ENCODE measurements at places on chromosomes 5 and 9.

- no peak for DNase-seq
Observed at GRCh38 chr5:31993165-31993961, 180.8 kb downstream of the GOLPH3 start.

DNA sequence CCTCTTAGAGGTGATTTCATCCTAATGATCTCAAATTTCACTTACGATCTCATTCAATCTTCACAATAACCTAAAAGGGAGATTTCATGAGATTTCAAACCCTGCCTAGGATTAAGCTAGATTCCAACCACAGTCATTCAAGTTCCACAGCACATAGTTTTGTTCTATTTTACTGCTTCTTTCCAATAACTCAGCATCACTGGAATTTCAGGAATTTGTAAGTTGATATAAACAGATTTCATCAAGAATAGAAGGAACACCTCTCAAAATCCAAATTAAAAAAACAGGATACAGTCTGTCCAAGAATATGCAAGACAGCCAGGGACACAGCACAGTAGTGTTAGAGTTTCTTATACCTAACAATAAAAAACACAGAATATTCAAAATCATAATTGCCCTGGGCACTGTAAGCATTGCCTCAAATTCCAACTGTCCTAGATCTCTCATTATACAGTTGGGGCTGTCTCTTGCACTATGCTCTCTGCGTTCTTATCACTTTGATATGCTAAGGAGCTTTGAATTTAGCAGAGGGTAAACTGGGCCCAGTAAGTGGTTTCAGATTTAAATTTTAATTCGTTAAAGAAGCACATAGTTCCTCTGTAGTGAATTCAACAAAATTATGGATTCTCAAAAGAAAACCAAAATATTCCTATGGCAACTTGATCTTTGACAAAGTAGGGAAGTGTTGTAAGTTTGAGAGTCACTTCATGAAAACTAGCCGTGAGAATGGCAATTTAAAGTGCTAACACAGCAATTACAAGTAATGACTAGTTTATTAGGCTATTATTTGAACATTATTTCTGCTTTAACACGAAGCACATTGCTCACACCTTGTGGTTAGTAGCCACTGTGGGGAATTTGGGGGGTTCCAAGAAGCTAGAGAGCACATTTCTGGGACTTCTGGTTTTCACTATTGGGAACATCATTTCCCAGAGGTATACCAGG lies 478.6 kb upstream of the C9orf72 start:
- DNase-seq = no peak

- DNase-seq = no peak
Observed at GRCh38 chr5:91224456-91224855, 158.7 kb downstream of the ARRDC3 start.

DNA sequence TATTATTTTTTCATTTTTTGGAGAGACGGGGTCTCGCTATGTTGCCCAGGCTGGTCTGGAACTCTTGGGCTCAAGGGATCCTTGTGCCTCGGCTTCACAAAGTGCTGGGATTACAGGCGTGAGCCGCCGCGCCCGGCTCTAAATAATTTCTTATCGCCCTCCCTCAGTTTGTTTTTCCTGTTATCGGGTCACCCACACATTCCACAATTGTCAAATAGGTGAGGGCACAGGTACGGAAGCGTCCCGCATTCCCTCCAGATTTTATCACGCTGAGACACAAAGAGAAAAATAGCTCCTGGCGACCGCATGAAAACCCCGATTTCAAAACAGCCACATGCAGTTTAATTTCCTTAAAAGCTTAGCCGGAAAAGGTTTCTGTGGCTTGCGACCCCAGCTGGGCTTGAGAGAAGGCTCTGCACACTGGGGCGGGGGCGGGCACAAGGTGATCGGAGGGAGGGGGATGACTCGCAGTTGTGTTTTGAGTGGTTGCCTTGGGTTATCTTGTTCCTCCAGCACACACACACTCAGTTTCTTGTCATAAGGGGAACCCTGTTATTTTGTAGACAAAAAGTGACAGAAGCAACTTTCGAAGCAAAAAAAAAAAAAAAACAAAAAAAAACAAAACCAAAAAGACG lies 717 bp upstream of the IQGAP2 start:
- DNase-seq = peak; percentile 64

GRCh38 chr9:112872019-112872418 lies 18.7 kb downstream of the SLC46A2 start:
- DNase-seq = no peak

DNA sequence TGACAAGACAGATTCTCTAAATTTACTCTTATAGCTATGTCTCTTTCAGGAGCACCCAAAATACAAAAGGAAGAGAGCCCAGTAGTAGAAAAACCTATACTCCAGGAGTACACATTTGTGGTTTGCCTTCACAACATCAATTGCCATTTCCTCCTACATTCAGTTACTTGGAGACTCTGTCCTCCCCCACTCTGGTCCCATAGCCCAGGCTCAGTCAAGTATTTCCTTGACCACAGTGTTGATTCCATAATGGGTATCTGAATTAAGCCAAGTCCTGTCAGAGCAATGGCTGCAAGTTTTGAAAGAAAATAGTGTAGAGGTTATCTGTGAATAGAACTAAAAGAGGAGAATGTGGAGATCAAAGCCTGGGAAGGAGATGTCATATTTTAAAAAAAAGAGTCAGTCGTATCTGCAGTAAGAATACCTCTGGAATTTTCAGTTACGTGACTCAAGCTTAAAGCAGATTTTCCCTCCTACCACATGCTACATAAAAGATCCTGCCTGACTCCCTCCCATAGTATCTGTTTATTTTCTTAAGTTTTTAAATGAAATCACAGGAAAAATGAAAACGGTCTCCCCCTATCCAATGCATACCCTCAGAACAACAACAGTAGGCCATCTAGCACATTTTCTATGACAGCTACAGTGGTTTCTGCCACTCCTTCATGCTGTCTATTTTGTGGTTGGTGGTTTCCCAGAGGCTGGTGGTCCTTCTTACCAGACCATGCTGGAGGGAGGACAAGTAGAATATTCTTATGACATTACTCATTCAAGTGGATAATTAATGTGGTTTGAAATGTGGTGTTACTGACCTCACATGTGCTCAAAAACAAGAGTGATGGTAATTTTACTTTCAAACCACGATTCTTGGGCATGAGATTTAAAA lies 249.7 kb upstream of the TMEM161B start:
- DNase-seq = no peak

GRCh38 chr5:31750215-31750614 lies 111.3 kb downstream of the PDZD2 start:
- no peak for DNase-seq

DNA sequence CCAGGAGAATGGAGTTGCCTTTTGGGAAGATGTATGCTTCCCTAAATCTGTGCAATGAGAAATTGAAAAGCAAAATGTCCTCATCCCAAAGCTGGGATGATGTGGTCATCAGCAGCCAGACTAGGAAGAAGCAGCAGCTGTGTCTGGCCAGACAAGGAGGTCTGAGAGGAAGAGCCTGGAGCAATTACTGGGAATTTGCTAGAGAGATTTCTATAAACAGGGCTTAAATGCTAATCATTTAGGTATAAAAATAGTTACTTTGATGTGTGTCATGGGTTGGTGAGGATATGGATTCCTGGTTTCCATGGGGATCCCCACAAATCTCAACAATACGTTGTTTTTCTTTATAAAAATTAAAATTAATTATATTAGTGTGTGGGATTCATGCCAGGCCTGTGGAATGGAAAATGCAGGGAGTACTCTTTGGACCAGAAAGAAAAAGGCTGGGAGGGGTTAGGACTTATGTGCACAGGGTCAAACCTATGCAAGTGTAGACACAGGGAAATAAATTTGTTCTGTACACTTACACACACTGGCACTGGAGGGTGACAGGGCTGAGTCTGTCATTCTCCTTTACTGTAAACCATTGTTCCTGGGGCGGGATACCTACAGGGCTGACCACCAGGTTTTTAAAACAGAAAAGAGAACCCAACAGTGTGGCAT lies 58.7 kb upstream of the TRPC7 start:
- no peak for DNase-seq

GRCh38 chr5:134738133-134738962 lies at the start of gene CAMLG:
Gene CAMLG, plus strand, starts transcription at chr5:134738548. Its CDS starts 73 bp downstream, at chr5:134738621.
- DNase-seq = peak; percentile 96

DNA sequence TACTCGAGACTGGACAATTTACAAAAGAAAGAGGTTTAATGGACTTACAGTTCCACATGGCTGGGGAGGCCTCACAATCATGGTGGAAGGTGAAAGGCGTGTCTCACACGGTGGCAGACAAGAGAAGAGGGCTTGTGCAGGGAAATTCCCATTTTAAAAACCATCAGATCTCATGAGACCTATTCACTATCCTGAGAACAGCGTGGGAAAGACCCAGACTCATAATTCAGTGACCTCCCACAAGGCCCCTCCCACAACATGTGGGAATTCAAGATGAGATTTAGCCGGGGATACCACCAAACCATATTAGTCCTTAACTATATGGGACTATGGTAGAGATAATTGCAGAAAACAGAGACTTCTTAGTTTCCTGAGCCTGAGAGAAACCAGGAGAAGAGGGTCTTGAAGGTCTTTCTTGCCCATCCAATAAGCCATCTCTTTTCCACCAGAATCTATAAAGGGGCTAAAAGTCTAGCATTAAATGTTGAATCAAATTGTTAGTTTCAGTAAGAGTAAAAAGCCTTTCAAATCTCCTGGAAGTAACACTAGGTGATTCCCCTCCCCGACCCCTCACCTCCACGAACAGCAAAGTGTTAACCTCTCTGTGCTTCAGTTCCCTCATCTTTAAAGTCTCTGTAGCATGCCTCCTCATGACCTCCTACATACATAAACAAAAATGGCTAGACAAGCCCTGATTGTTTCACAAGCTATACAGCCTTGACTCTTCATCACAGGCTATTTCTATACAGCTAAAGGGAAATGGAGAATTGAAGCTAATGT lies 259.1 kb downstream of the TMEM167A start:
- no peak for DNase-seq

DNA sequence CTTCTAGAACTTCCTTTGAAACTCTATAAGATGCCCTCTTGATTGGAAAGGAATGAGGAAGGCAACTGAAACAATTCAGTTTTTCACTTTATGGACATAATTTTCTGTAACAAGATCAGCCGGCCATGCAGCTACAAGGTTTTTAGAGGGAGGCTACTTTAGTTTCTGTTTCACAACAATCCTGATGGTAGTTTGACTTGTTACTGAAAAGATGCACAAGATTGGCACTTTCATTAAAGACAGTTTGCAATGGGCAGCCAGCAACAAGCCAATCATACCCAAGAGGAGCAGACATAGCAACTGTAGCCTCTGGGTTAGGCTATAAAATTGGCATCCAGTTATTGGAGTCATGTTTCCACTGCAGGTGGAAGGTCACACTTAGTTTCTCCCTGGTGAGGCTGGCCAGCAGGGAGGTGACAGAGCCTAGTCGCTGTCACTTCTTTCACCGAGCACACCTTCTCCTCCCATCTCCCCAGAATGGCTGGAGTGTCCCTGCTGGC lies 74.3 kb upstream of the TGFBR1 start:
- DNase-seq = no peak

- no peak for DNase-seq
Observed at GRCh38 chr5:76787237-76787636, 31.6 kb upstream of the F2RL1 start.

DNA sequence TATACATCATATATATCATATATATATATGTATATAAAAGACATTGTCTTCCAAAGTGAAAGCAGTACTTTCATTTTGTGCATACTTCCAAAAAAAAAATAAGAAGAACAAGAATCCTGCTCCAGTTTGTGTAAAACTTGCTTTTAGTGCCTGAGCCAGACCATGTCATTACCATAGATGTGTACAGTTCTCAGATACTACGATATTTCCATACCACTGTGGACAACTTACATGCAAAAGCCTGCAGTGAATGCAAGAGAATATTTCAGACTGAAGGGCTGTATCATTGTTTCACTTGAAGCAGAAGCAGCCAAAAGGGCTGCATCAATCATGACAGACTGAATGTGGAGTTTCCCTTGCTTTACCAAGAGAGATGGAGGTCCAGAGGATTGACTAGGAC lies 72.6 kb upstream of the CYLC2 start:
- DNase-seq = no peak

- DNase-seq = no peak
Observed at GRCh38 chr9:116303270-116303669, 149.7 kb downstream of the PAPPA start.

GRCh38 chr5:153237671-153238332 lies 252.7 kb upstream of the GRIA1 start:
- DNase-seq = no peak

DNA sequence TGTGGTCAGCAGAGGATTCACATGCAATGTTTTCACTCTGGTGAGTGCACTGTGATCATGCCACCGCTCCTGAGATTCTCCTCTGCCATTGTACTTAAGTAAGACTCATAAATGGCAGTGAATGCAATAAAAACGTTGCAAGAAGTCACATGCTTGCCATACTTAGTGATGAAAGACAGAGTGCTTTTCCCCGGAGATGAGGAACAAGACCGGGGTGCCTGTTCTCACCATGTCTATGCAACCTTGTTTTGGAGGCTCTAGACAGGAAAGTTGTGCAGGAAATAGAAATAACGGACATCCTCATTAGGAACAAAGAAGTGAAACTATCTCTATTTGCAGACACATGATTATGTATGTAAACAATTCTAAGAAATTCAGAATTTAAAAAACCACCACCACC lies 84.7 kb upstream of the IRX2 start:
- no peak for DNase-seq

DNA sequence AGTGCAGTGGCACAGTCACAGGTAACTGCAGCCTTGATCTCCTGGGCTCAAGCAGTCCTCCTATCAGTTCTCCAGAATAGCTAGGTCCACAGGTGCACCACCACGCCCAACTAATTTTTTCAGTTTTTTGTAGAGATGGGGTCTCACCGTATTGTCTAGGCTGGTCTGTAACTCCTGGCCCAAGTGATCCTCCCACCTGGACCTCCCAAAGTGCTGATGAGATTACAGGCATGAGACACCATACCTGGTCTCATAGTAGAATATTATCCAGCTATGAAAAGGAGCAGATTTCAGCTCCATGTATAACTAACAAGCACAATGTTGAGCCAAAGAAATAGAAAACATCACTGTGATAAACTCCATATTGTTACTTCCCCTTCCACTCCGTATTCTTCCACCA lies 69.8 kb downstream of the FAM78A start:
- no peak for DNase-seq

DNA sequence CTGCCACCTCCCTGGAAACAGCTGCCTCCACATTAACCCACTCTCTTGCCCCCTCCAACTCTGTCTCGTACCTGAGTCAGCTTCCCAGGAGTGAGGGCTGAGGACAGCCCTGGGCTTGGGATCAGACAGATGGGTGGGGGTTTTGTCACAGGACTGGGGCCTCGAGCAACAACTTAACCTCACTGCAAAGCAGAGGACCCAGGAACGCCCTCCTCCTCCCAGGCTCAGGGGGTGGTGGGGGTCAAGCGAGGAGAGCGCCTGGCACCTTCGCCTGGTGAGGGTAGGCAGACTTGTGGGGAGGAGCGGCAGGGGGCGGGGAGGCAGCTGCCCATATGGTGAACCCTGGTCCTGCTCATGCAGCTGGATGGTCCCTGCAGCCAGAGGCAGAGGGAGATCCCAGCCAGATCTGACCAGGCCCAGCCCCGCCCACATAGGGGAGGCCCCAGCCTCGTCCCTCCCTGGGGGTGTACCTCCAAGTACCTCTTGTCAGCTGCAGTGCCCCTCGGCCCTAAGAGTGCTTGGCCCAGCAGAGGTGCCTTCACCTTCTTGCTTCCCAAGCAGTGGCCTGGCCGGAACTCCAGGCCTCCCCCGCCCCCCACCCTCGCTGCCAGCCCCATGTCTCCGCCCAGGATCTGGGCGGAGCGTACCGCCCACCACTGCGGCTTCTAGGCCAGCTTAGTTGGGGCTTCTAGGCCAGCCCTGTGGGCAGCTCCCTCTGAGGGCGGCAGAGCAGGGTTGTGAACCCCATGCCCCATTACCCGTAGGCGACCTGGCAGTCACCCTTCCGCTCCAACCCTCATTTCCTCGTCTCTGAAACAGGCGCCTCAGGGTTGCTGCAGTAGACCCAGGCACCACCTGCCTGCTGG lies at the start of gene SARDH:
SARDH (minus strand) TSS at position 579 of the 866 bp plus-strand sequence. CDS start 4,179 bp downstream, outside the sequence.
- DNase-seq = peak; percentile 18

All from activated gamma-delta T cell treated with anti-CD3 and anti-CD28 coated beads, Interleukin-2, amount 50 U/mL, for 16 hours (primary cell).